ENCODE measurements at places on chromosomes 1 and 21.

- DNase-seq, result no peak
Measured at GRCh38 chr1:231485029-231485784, 43.3 kb upstream of the TSNAX start.

GRCh38 chr21:37800057-37800455, 116.2 kb downstream of the KCNJ6 start:
- no peak for DNase-seq

- DNase-seq, result peak; percentile 90
Measured at GRCh38 chr1:43367026-43367903, 546 bp downstream of the ELOVL1 start.

DNA sequence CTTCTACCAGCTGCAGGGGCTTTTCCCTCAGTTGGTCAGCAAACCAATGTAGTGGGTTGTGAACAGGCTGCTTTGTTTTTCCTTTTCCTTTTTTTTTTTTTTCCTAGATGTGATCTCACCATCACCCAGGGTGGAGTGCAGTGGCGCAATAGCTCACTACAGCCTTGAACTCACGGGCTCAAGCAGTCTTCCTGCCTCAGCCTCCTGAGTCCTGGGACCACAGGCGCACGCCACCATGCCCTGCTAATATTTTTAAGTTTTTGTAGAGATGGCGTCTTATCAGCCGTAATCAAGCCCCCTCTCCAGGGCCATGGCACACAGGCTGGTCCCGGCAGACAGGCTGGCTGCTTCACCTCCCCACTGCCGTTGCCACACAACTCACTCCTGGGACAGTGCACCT, 3.4 kb upstream of the TRIM11 start:
- DNase-seq, result no peak

DNA sequence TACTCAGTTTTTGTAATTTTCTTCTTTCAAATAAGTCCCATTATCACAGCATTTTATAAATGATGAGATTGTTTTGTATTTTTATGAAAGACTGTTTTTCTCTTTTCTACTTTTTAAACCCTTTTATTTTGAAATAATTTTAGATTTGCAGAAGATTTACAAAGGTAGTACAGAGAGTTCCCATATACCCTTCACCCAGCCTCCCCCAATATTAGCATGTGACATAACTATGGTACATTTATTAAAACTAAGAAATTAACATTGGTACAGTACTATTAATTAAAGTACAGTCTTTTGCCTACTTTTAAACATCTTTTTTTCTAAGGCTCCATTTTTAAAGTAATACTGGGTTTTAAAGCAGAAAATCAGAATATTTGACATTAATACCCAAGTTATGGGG, 35.6 kb upstream of the LAMC2 start:
- DNase-seq, result no peak

DNA sequence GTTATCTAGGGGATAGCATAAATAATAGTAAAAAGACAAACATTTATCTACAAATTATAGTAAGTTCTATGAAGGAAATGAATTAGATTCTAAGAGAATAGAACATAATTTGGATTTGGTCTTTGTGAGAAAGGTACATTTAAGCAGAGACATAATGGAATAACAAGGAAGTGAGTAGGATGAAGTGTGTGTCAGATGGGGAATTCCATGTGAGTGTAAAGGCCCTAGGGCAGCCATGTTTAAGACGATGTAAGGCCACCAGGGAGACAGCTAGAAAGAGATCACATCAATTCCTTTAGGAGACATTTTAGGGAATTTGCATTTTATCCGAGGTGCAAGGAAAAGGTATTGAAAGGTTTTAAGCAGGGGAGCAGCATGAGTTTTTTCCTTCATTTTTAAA, 33.8 kb upstream of the ELAVL4 start:
- DNase-seq, result no peak

Data from K562 (cell line).